ENCODE measurements at places on chromosomes 13 and 19.
A peak's percentile ranks its signal among the peaks of the same experiment; 100 is the strongest.

DNA sequence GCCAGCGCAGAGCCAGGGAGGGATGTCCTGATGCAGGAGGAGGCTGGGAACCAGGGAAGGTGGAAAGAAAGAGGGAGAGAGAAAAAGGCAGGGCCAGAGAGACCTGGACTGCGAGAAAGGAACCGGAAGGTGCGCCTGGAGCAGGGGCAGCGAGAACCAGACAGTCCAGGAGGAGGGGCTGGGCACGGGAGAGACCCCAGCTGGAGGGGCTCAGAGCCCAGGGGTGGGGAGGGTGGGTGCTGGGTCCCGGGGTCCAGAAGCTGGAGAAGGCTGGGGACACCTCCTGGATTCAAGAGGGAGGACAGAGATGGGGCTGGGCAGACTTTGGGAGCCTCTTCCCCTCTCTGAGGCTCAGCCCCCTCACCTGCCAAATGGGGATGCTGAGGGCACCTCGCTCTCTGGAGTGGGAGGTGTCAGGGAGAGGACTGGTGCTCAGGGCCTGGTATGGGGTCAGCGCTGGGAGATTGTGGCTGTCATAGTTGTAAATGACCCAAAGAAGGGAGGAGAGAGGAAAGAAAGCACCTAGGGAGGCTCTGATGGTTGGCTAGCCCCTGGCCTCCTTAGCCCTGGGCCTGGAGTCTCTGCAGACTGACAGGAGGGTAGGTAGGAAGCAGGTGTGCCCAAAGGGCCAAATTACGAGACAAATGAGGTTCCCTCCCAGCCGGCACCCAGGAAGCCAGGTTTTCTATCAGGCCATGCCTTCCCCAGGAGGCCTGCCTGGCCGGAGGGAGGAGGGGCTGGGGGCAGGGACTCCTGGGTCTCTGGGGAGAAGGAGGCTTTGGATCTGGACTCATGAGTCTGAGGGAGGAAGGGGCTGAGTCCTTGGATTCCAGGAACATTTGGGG is 1.3 kb upstream of the SPACA6 start:
- peaks cover 3% of the 10 kb centered on the region for H3K36me3 ChIP-seq
- H3K4me1 ChIP-seq = peaks cover 7% of the 10 kb centered on the region
- H3K4me3 ChIP-seq = peak overlapping the region; percentile 48
- H3K27me3 ChIP-seq = peaks cover 58% of the 10 kb centered on the region
- no peak for DNase-seq

- peak overlapping the region; percentile 96 for H3K27ac ChIP-seq
- peaks cover under 1% of the 10 kb centered on the region for H3K27me3 ChIP-seq
- DNase-seq = no peak
- peak overlapping the region; percentile 93 for H3K4me3 ChIP-seq
- H3K36me3 ChIP-seq = peaks cover 14% of the 10 kb centered on the region
Observed at GRCh38 chr13:28719227-28720055, 671 bp upstream of the SLC46A3 start.

DNA sequence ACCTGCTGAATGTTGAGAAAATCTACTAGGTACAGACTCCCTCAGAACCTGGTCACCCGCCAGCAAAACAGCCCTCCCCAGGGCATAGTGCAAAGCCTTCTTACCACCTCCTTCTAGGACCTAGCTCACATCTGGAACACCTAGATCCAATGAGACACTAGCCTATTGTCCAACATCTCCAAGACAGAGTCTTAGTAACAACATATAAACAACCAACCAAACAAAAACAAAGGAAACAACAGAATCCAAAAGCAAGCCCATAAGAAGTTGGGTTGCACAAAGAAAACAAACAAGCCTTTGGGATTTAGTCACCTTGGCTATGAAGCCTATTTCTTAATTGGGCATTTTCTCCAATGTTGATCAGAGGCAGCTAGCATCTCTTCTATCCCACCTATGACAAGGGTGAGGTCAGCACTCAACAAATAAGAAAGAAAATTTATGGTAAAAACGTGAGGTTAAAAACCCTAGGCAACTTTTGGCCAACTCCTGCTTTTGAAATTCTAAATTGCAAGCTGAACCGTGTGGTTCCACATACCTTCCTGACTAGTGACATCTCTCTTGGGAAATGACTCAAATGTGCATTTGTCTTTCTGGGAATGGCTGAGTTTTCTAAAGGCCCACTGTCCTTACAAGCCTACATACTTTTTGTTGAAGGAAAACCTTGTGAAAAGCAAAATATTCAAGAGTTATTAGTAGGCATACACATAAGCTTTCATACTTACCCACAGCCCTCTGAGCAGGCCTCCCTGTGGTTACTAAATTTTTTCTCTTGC is 66.7 kb downstream of the FAM216B start:
- no peak overlapping the region for H3K27ac ChIP-seq
- H3K27me3 ChIP-seq = peaks cover 61% of the 10 kb centered on the region
- no peaks in the 10 kb centered on the region for H3K4me1 ChIP-seq
- H3K36me3 ChIP-seq = no peaks in the 10 kb centered on the region
- no peak for DNase-seq

GRCh38 chr13:65990684-65991083 is 1239.5 kb downstream of the PCDH9 start:
- H3K4me3 ChIP-seq = no peak overlapping the region
- H3K4me1 ChIP-seq = no peaks in the 10 kb centered on the region
- no peak overlapping the region for H3K27ac ChIP-seq
- H3K27me3 ChIP-seq = no peaks in the 10 kb centered on the region

DNA sequence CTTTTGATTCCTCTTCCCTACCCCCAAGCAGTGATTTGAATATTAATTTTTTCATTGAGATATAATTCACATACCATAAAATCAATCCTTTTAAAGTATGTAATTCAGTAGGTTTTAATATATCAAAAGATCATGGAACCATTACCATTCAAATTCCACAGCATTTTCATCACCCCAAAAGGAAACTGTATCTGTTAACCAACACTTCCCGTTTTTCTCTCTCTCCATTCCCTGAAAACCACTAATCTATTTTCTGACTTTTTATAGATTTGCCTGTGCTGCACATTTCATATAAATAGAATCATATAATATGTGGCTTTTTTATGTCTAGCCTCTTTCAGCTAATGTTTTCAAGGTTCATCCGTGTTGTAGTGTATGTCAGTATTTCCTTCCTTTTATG is 107.1 kb downstream of the PAN3 start:
- no peak overlapping the region for H3K4me3 ChIP-seq
- no peaks in the 10 kb centered on the region for H3K27me3 ChIP-seq
- peaks cover 55% of the 10 kb centered on the region for H3K4me1 ChIP-seq
- no peak for DNase-seq
- no peak overlapping the region for H3K27ac ChIP-seq

GRCh38 chr19:4375164-4376027 is 25.0 kb downstream of the SH3GL1 start:
- DNase-seq = no peak
- no peaks in the 10 kb centered on the region for H3K27me3 ChIP-seq
- no peak overlapping the region for H3K27ac ChIP-seq
- H3K4me1 ChIP-seq = peaks cover 56% of the 10 kb centered on the region
- H3K4me3 ChIP-seq = no peak overlapping the region

DNA sequence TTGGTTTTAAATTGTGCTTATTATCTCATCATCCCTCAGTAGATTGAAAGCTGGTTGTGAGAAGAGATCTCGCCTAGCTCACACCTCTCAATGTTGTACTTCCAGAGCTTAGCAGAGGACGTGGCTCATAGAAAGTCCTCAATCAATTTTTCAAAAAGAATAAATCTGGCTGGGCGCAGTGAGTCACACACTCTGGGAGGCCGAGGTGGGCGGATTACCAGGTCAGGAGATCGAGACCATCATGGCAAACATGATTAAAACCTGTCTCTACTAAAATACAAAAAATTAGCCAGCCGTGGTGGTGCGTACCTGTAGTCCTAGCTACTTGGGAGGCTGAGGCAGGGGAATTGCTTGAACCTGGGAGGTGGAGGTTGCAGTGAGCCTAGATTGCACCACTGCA is 4.7 kb upstream of the ASF1B start:
- peaks cover 30% of the 10 kb centered on the region for H3K4me1 ChIP-seq
- H3K27me3 ChIP-seq = no peaks in the 10 kb centered on the region
- H3K4me3 ChIP-seq = no peak overlapping the region
- peaks cover 9% of the 10 kb centered on the region for H3K36me3 ChIP-seq
